ENCODE measurements at places on chromosomes 3 and 15.

- DNase-seq: no peak
Measured at GRCh38 chr3:16728770-16729745, 123.8 kb upstream of the DAZL start.

DNA sequence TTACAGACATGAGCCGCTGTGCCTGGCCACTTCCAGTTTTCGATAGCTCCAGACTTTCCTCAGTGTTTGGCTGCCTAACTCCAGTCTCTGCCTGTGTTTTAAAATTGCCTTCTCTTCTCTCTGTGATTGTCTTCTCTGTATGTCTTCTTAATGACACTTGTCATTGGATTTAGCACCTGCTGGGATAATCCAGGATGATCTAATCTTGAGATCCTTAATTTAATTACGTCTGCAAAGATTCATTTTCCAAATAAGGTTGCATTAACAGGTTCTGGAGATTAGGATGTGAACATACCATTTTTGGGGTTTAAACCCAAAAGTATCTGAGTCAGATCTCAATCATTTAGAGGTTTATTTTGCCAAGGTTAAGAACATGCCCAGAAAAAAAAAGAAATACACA is 222.2 kb upstream of the PDZRN3 start:
- DNase-seq: no peak

DNA sequence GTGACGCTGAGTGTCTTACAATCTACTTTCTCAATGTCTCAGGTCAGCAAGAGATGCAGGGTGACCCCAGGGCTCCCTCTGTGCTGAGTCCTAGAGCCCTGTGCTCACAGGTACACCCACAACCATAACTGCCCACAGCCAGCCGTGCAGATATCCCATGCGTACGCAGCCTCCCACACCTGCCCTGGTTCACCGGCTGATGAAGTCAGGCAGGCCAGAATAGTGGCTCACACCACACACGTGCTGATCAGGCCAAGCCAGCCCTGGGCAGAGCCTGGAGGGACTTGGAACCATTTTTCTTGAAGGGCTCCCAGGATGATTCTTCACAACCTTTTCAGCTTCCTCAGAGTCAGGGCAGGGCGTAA is 63.6 kb upstream of the RPL32 start:
- DNase-seq: no peak

DNA sequence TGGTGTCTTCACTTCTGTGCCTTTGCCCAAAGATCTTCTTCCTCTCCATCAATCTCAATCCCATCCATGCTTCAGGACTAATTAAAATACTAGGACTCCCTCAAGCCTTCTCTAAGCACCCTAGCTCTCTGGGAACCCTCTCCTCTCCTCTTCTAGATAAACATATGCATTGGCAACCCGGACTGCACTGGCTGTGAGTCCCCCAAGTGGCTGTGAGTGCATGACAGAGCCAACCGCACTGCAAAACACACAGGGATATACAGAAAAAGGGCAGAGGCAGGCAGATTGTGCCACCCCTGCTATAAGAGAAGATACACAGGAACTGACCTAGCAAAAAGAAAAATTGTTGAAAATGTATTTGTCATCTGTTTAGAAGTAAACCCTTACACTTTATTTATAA is 457.1 kb downstream of the MFSD1 start:
- no peak for DNase-seq

GRCh38 chr3:157672061-157672460 is 168.8 kb upstream of the VEPH1 start:
- DNase-seq: no peak

- DNase-seq: no peak
Measured at GRCh38 chr3:78765671-78766485, 1001.9 kb downstream of the ROBO1 start.

DNA sequence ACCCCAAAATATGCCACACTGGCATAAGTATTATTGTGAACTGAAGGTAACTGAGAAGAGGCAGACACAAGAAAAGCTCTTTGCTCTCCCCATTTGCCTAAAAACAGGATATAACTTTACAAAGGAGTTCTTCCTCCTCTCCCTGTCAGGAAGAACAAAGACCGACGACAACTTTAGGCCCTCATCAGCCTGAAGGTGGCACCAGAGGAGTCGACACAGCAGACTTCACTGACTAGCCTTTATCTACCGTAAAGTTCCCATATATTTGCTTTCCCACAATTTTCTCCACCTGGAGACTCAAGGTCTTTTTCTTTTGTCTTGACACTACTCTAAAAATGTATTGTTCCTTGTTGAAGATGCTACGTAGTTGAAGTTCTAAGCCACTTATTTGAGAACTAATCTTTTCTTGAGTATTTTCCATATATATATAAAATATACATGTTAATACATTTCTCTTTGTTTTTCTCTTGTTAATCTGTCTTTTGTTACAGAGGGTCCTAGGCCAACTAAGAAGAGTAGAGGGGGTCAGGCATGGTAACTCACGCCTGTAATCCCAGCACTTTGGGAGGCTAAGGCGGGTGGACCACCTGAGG is 16.2 kb upstream of the XIRP1 start:
- DNase-seq: peak; percentile 21
